Occipital lobe (tissue), 3 donors: ENCODE measurements at places on chromosomes 2 and 18. TPM values are rescaled to one million over a fixed set of nuclear protein-coding genes. Genes with fewer than 3 reads are reported as not detected.

The THSD7B gene
- 20.0 TPM for total RNA-seq

The CNTNAP5 gene
- 41.0 TPM for total RNA-seq

The ASTL gene
- not detected for total RNA-seq

The RPRM gene
- total RNA-seq: 95.9 TPM

The LAPTM4A gene
- total RNA-seq: 93.6 TPM
